ENCODE measurements at places on chromosomes 6 and 20. TPM values are rescaled to one million over a fixed set of nuclear protein-coding genes. Genes with fewer than 3 reads are reported as not detected.

GRCh38 chr6:162154001-162154400 is 573.6 kb downstream of the PRKN start:
- DNase-seq: no peak

GRCh38 chr6:130269969-130270635 is 47.4 kb upstream of the SAMD3 start:
- no peak for DNase-seq

DNA sequence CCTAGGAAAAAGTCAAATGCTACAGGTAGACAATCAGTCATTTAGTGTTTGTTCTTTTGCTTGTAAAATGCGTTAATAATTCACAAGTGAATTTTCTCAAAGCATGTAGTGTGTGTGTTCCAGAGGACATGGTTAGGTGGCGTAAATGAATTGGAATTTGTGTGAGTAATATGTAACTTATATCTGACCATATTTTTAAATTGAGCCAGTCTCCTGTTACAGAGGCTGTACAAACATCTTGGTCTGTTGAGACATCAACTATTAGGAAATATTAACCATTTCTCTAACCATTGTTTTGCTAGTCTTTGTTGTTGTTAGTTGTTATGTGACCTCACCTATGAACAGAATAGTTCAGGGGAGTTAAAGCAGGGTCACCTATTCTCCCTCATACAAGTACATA is 22.7 kb downstream of the MCM8 start:
- no peak for DNase-seq

- DNase-seq: no peak
These were observed 1.3 kb downstream of the CEP85L start for GRCh38 chr6:118649918-118650581.

DNA sequence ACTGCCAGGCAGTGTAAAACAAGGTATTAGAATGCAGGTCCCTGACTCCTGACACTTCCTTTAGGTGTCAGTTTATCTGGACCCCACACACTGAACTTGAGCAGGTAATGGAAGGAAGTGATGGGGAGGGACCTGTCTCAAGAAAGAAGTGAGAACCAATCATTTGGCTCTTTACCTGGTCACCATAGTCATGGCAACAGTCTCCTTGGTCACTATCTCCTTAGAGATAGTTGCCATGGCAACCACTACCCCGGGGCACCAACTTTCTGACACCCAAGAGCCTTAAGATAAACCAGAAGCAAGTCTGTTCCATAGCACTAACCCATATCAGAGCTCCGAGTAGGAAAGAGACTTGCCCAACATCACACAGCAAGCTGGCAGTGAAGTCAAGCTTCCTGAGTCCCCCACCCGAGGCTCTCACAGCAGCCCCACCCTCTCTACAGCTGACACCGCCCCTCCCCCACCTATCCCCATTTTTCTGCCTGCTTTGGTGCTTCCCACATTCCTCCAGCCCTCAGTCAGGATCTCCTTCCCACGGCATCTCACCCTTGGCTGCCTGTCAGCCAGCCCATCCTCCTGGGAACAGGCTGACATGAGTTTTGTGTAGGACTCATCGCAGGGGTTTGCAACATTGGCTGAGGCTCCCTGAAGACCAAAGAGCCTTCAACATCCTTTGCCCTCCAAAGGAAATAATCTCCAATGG is 16.3 kb upstream of the HM13 start:
- DNase-seq: no peak

GRCh38 chr6:35780719-35781118 is at the start of gene CLPSL1:
Gene CLPSL1, plus strand, starts transcription at chr6:35781019. Its CDS starts 92 bp downstream, at chr6:35781111.
- no peak for DNase-seq

DNA sequence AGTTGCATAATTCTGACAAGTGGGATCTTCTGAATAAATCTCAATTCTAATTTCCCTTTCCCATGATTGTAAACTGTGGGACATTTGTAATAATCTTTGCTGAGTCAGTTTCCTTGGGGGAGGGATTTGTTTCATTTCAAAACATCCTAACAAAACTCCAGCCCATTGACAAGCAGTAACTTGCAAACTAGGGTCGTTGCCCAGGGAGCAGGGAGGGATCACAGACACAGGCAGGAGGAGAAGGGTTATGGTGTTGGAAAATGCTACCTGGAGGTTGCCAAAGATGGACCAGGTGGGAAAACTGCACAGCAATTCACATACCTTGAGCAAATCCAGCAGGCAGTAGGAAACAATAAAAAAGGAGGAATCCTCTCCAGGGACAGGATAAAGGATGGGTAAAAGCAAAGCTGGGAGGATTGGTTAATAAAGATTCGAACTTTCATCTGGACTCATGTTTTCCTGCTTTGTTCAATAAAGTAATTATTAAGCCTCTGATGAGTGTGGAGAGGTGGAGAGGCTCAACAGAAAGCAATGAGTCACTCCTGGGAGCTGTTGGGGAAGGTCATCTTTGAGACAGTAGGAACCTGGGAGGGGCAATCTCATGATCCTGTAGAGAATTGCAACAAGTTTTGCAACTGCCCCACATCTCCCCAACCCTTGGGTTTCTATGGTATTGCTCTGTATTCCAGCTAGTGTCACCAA is 87.3 kb upstream of the AKIRIN2 start:
- DNase-seq: peak; percentile 87

- peak; percentile 63 for DNase-seq
These were observed at the start of gene LRRC73 for GRCh38 chr6:43509984-43510826. Gene LRRC73, minus strand, starts transcription at chr6:43510346. Its CDS starts 561 bp downstream, at chr6:43509785.

DNA sequence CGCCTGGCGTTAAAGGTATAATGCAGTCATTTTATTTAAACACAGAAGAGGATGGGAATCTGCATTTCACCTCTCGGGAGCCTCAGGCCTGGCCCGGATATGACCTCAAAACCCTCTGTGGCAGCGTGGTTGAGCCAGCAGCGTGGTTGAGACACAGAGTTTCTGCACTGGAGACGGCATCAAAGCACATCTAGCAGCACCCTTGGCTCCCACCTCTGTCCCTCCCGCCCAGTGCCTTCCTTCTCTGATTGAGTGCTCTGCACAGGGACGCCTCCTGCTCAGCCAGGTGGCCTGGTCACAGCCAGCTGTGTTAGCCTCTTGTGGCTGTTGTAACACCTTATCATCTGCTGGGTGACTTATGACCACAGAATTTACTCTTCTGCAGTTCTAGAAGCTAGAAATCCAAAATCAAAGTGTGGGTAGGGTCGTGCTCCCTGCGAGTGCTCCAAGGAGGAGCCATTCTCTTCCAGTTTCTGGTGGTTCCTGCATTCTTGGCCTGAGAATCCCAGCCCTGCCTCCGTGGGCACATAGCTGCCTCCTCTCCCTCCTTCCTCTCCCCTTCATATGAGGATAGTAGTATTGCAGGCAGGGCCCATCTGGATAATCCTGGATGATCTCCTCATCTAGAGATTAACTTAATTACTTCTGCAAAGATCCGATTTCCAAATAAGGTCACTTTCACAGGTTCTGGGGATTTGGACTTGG is 156.7 kb downstream of the SYCP2 start:
- no peak for DNase-seq

DNA sequence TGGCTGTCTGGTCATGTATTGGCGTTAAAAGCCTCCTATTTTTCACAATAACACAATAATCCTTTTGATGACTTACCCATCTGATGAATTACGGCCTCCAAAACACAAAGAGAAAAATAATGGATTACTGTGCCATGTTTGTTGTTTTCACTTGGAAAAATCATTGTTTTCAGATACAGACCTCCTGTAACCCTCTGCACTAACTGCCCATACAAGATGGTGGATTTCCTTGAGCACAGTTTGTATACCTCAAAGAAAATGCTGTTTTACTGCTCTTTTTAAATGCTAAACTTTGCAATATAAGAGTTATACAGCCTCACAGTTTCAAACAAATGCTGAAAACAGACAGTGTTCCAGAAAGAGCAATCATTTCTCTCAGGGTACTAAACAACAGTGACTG is 61.0 kb downstream of the SMLR1 start:
- no peak for DNase-seq

- DNase-seq: no peak
These were observed 43.5 kb downstream of the NT5E start for GRCh38 chr6:85493389-85493788.

- no peak for DNase-seq
These were observed 33.2 kb upstream of the TRAM2 start for GRCh38 chr6:52610011-52610410.

DNA sequence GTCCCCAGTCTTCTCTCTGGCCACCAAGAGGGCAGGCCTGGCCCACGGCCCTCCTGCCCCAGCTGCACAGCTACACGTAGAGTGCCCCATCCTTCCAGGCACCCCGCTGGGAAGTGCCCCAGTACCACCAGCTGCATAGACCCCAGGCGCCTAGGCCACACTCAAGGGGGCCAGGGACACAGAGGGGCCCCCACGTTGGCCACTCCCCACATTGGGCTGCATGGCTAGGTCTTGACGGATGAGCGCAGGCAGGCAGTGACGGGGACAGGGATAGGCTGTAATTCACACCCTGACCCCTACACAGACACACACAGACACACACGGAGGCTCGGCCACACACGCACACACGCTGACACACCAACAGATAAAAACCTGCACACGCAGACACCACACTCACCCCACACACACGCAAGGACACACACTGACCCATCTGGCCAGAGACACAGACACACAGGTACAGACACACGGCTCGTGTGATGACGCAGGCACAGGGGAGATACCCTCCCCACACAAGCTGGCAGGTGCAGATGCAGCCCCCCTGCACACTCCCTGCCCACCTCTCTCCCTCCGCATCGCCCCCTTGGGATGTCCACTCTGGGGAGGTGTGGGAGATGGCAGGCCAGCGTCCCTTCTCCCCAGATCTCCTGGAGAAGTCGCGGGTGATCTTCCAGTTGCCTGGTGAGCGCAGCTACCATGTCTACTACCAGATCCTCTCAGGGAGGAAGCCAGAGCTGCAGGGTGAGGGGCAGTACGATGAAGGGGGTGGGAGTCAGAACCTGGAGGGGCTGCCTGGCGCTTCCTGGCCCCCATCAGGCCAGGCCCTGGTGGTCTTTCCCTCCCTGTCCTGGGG is 30.0 kb downstream of the MYH7B start:
- DNase-seq: no peak

GRCh38 chr20:32979201-32979998 is 24.8 kb downstream of the SUN5 start:
- no peak for DNase-seq

GRCh38 chr6:122620902-122621301 is 10.7 kb downstream of the PKIB start:
- DNase-seq: no peak

- DNase-seq: no peak
These were observed 5.9 kb downstream of the TBX18 start for GRCh38 chr6:84758486-84758885.

DNA sequence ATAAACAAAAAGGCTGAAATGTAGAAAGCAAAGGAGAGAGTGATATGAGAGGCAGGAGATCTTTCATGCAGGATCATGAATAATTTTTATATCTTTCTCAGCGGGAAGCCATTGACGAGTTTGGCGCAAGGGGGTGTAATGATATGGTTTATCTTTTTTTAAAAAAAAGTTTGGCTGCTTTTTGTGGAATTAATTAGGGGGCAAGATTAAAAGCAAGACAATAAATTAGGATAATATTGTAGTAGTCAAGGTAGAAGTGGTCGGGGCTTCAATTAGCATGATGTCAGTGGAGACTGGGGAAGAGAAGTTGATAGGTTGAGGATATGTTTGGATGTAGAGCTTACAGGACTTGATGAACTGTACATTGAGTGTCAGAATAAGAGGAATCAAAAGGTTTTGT is 4.0 kb downstream of the SENP6 start:
- no peak for DNase-seq

DNA sequence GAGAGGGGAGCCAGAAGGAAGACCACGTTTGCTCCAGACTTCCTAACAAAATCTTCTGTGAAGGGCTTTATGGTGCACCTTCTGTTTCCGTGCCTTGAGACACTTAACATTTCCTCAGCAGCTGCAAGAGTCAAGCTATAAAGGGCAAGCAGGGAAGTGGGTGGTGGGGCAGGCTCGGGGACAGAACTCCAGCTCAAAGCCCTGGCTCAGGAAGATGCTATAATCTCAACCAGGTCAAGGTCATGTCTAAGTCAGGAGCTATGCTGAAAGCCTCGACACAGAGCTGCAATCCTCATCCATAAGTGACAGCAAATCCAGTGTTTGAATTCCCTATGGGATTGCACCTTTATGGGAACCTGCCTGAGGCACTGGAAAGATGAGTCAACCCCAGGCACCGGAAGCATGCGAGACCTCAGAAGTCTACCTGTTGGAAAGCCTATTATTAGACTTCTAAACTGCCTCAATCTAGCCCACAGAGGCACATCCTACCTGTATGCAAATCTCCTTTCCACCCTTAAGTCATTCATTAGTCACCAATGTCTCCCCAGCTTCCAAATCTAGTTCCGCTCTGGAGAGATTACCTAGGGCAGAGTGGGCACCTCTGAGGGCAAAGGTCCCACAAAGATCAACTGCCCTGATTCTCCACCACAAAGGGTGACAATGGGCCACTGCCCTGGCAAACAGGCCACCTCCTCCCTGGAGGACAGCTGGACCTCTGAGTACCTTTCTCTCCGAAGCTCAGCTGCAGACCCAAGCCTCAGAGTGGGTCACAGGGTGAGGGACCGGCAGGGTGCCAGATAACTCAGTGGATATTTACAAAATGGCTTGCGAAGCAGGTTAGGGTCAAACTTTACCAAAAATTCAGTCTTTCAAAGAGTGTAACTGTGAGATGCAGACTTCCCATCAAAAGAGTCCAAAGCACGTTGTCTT is 287.0 kb downstream of the CDC5L start:
- peak; percentile 98 for DNase-seq

- DNase-seq: no peak
These were observed 1.7 kb upstream of the EHMT2 start for GRCh38 chr6:31899215-31899614.

- DNase-seq: peak; percentile 8
These were observed 52.1 kb downstream of the PLAGL1 start for GRCh38 chr6:143955971-143956370.

DNA sequence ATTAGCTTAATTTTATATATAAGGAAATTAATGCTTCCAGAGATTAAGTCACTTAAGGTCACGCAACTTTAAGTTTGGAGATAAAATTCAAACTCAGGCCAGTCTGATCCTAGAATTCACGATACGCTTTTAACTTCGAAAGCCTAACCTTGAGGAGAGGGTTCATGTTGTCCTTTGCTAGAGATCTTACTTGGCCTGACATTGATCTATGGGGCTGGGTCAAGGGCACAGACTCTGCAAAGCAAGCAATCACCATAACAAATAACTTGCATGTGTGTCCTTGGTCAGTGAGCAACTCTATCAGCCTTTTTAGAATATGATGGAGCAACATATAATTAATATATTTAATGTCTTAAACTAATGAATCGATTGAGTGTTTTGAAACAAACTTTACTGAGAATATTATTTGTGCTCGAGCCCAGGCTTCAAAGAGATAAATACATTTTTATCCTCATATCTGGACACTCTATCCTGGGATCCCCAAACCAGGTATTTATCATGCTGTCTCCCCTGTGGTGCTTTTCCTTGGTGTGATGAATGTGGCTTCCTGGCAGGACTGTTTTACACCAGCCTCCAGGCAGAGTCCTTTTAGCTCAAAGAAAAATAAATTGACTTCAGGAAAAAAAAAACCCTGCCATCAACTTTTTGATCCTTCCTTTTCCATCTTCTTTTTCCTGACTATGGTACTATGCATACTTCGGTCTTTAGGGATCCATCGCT is 29.1 kb downstream of the RPS12 start:
- no peak for DNase-seq

Gene TCEA2
- polyA plus RNA-seq: 22.9 TPM

Gene THBD
- polyA plus RNA-seq: 1.8 TPM

Gene AIF1
- not detected for polyA plus RNA-seq

Gene CALHM5
- polyA plus RNA-seq: 0.10 TPM

Gene FANCE
- polyA plus RNA-seq: 10.6 TPM

Gene E2F1
- 16.0 TPM for polyA plus RNA-seq

Gene DEFB124
- not detected for polyA plus RNA-seq
